ENCODE measurements at places on chromosomes 6 and 20.
A peak's percentile ranks its signal among the peaks of the same experiment; 100 is the strongest.

- DNase-seq = no peak
Observed at GRCh38 chr6:43809417-43810305, 39.6 kb downstream of the VEGFA start.

DNA sequence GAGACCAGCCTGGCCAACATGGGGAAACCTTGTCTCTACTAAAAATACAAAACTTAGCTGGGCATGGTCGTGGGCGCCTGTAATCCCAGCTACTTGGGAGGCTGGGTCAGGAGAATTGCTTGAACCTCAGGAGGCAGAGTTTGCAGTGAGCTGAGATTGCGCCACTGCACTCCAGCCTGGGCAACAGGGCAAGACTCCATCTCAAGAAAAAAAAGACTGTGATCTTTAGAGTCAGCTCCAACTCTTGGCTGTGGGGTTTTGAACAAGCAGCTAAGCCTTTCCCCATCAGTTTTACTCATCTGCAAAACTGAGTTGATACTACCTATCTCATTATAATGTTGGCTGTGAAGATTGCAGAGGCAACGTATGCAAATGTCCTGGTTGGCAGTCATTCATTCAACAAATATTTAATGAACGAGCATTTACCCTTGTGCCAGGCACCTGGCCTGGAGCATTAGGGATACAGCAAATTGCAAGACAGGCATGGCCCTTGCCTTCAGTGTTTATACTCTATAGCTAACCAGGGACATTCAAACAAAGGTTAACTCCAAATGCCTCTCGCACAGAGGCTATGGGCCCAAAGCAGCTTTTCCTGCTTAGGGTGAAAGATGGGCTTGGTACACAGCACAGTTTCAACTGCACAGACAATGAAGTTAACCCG lies 37.8 kb downstream of the ILRUN start:
- no peak for DNase-seq

DNA sequence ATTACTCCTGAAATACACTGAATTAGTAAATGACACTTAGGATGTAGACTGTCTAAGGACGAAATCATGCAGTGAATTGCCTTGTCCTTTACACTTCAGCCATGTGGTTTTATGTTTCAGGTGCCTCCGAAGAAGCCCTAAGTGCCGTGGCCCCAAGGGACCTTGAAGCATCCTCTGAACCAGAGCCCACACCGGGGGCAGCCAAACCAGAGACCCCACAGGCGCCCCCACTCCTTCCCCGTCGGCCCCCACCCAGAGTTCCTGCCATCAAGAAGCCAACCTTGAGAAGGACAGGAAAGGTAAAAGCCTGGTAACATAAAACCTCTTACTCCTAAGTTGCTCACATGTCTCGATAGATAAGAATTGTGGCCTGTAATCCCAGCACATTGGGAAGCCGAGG lies 75.3 kb downstream of the SERAC1 start:
- DNase-seq = no peak

DNA sequence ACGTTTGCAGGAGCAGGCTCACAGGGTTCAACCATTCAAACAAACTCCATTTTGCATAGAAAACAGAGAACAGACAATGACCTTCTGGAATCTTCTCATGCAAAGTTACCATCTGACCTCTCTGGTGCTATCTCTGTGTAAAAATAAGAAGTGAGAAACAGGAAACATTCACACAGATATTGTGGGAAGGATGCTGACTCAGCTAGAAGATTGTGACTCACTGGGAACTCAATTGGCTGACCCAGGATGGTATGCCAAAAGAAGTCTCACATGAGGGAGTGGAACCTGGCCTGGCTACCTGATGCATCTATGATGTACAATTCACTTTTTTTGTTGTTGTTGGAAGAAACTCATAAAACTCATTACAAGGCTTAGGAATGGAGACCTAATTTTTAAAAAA lies 61.1 kb upstream of the TBX18 start:
- no peak for DNase-seq

DNA sequence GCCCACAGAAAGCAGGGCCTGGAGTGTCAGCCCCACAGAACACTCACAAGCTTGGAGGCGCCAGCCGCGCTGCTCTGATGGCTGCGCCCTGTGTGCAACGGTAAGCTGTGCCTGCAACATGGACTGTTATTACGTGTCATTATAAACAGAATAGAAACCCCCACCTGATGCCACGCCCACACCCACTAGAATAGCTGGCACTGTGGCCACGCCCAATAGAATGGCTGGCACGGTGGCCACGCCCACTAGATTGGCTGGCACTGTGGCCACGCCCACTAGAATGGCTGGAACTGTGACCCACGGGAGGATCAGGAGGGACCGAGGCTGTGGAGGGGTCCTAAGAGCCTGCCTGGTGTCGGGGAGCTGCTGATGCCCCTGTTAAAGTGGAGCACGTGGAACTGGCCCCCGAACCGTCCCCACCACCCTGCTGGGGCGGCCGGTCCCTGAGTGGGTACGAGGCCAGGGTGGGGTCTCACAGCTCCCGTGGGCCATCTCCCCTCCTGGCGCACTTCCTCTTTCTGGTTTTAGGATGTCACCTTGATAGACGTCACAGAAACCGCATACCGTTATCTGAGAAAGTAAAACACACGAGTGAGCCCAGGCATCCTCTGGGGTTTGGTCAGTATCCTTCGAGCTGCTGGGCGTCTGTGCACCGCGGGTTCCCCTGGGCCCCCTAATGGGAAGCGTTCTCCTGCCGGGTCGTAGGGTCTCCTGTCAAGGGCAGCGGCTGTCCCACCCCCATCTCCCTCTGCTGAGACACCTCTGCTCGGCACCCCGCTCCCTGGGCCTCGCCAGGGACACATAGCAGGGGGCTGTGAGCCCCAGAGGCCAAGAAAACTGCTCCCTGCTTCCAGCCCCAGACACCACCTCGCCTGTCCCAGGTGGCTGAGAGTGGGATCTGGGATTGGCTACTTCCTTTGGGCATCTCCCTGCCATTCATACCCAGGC lies 25.4 kb downstream of the SLC17A9 start:
- DNase-seq = no peak

GRCh38 chr20:19211661-19212468 lies 577 bp upstream of the SLC24A3 start:
- DNase-seq = peak; percentile 20

DNA sequence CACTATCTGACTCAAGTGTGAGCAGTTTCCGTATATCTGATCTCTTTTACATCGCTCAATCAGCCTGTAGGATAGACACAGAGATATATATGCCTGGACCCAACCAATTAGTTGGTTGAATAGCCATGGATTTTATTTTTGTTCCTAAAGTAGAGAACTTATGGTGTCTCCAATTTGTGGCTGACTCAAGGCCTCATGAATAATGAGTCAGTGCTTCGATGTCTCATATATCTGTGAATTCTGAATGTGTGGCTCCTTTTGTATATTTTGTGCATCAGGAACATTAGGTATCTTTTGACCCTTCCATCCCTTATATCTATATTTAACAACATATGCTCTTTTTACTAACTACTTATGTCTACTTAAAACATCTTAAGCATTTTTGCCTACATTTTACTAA lies 64.5 kb downstream of the OR2B2 start:
- no peak for DNase-seq

DNA sequence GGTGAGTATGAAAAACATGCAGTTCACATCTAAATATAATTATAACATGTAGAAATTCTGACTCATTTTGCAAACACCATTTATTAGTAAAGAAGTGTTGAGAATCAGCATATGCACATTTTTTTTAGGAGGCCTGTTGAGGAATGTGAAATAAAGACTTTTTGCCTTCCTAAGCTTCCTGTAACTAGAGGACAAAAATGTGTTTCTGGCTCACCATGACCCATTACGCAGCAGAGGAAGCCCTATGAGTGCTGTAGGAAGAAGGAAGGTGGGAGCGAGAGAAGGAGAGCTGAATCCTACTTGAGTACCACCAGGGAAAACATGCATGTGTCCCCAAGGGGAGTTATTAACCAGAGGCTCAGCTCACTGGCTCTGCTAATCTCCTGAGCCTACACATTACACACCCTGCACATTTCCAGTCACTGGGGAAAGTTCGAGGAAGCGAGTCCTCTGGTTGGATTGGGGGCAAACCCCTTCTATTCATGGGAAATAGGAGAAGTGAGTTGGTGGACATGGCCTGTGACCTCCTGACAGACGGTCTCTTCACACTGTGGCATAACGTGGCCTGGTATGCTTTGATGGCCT lies 540.5 kb upstream of the JAG1 start:
- no peak for DNase-seq

GRCh38 chr6:7532821-7533220 lies 8.7 kb upstream of the DSP start:
- DNase-seq = no peak

GRCh38 chr6:105170059-105170458 lies 9.8 kb downstream of the POPDC3 start:
- DNase-seq = no peak

DNA sequence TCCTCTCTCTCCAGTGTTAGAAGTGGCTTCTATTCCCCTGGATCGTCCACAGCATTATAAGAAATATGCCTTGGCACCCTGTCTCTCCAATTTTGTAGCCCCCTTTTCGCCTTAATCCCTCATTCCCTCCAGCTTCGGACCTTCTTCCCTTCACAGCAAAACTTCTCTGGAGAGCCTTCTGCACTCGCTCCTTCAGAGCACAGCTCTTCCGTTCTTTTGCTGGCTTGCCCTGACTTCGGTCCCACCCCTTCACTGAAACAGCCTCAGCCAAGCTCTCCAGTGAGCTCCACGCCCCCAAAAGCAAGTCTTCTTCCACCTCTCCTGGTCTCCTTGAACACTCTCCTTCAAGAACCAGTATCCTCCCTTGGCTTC lies 134.7 kb upstream of the RNF24 start:
- no peak for DNase-seq

- no peak for DNase-seq
Observed at GRCh38 chr6:107235511-107235910, 120.2 kb upstream of the BEND3 start.

- no peak for DNase-seq
Observed at GRCh38 chr6:15332446-15332845, 86.6 kb downstream of the JARID2 start.

DNA sequence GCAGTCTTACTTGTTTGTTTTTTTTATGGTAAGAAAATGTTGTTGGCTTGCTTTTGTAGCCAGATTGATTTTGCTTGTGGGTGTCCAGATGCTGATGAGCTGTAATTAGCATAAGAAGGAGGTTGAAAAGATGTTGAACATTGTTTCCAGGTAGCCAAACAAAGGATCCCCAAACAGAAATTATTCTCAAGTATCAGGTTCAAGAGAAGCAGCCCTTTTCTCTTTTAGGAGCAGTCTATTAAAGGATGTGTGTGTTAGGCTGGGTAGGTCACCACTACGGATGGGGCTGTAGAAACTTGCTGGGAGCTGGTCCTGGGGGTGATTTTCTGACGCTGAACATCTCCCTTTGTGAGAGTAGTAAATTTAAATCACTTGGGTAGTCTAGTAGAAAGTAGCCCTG lies 86.9 kb upstream of the VSTM2L start:
- no peak for DNase-seq

DNA sequence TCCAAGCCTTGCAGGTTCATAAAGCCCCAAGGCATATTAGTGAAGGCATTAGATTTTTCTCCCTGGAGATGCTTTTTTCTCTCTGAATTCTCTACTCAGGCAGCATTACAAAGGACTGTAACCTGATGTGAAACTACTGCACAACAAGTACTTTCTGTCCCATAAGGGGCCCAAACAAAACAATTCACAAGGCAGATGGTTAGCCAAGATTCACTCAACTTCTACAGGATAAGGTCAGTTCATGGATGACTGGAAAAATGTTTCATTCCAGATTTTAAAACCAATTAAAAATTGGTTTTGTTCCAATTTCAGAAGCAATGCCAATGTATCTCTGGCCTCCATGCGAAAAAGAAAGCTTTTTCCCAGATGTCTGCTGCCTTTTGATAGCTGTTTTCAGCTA lies 181.8 kb downstream of the KHDC1L start:
- DNase-seq = no peak

DNA sequence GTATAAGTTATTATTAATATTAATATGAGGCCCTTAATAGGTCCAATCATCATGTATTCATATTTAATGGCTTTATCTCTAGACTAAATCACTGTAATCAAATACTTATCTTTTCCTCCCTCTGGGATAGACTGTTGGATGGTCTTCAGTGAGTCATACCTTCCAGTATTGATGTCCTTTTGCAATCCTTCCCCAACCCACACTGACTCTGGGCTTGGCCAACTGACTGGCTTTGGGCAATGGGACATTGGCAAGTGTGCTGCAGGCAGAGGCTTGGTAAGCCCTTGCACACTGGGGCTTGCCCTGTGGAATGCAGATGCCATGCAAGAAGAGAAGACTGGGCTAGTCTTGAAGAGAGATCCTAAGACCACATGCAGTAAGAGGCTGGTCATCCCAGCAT lies 136.6 kb downstream of the CCDC170 start:
- no peak for DNase-seq
